Upper lobe of right lung (tissue), 1 donor: ENCODE measurements at places on chromosomes 6 and 20. TPM values are rescaled to one million over a fixed set of nuclear protein-coding genes. Genes with fewer than 3 reads are reported as not detected.

DNA sequence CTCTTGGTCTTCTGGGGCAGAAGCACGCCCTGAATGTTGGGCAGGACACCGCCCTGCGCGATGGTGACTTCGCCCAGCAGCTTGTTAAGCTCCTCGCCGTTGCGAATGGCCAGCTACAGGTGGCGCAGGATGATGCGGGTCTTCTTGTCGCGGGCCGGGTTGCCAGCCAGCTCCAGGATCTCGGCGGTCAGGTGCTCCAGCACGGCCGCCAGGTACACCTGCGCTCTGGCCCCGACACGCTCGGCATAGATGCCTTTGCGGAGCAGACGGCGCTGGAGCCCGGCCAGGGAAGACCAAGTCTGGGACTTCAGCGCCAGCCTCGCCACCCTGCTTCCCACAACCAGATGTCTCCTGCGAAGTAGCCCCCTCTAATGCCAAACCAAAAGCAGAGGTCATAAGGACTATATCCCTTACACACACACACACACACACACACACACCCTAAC lies 8.0 kb upstream of the SLC17A3 start:
- peak overlapping the region; percentile 27 for H3K4me3 ChIP-seq
- no peaks in the 10 kb centered on the region for H3K4me1 ChIP-seq
- H3K27ac ChIP-seq = no peak overlapping the region
- no peaks in the 10 kb centered on the region for H3K36me3 ChIP-seq
- DNase-seq = peak; percentile 78

Gene TRIM31
- 0.35 TPM for total RNA-seq

Gene ID4
- 35.2 TPM for total RNA-seq

DNA sequence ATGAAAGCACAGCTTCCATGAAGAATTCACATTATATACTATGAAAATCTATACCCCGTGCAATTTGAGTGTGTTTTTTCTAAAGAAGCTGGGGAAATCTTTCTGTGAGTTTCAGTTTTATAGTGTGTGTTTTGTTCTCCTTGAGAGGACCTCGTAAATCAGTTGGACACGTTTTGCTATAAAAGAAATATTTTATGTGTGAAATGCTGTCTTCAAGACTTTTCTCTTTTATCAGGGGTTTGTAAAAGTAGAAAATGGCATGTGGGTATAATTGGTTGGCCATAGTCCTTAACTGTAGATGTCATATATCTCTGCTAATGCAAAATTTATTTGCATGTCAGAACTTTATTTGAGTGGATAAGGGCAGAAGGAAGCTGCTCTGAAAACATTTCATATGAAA lies 186.2 kb downstream of the CDH4 start:
- no peaks in the 10 kb centered on the region for H3K36me3 ChIP-seq
- peaks cover 39% of the 10 kb centered on the region for H3K27me3 ChIP-seq
- no peak overlapping the region for H3K4me3 ChIP-seq

- no peaks in the 10 kb centered on the region for H3K4me1 ChIP-seq
- no peak for DNase-seq
- no peak overlapping the region for H3K4me3 ChIP-seq
- no peaks in the 10 kb centered on the region for H3K27me3 ChIP-seq
Measured at GRCh38 chr6:55958790-55959189, 83.4 kb upstream of the BMP5 start.

- peaks cover 15% of the 10 kb centered on the region for H3K4me1 ChIP-seq
- H3K4me3 ChIP-seq = no peak overlapping the region
- H3K27me3 ChIP-seq = no peaks in the 10 kb centered on the region
- DNase-seq = no peak
- no peaks in the 10 kb centered on the region for H3K36me3 ChIP-seq
Measured at GRCh38 chr20:50765674-50766073, 29.2 kb upstream of the BCAS4 start.

Gene MYL9
- total RNA-seq = 410 TPM

Gene BIRC7
- total RNA-seq = 15.5 TPM

GRCh38 chr6:55654445-55654844 lies 75.5 kb upstream of the HMGCLL1 start:
- H3K36me3 ChIP-seq = no peaks in the 10 kb centered on the region
- H3K4me1 ChIP-seq = no peaks in the 10 kb centered on the region
- no peak overlapping the region for H3K4me3 ChIP-seq
- H3K27me3 ChIP-seq = no peaks in the 10 kb centered on the region

Gene MYMX
- total RNA-seq = 0.52 TPM

GRCh38 chr20:16672299-16672698 lies 57.5 kb upstream of the SNRPB2 start:
- H3K36me3 ChIP-seq = no peaks in the 10 kb centered on the region
- no peaks in the 10 kb centered on the region for H3K27me3 ChIP-seq
- H3K27ac ChIP-seq = no peak overlapping the region
- no peak overlapping the region for H3K4me3 ChIP-seq

Gene VSTM2L
- 12.9 TPM for total RNA-seq

Gene SMOC2
- 33.1 TPM for total RNA-seq

Gene DDX39B
- total RNA-seq = 241 TPM
